ENCODE measurements at places on chromosomes 13 and 19.

DNA sequence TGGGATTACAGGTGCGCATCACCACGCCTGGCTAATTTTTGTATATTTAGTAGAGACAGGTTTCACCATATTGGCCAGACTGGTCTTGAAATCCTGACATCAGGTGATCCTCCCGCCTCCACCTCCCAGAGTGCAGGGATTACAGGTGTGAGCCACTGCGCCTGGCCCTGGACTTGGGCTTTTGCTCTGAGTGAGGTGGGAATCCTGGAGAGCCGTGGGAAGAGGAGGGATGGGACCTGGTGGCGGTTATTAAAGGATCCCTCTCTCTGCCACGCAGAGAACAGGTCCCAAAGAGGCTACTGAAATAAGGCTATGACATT, 1.7 kb upstream of the TLE5 start:
- DNase-seq: no peak

- DNase-seq: no peak
Observed at GRCh38 chr13:44786756-44787155, 202.5 kb downstream of the NUFIP1 start.

- no peak for DNase-seq
Observed at GRCh38 chr19:18289471-18290301, 8.3 kb upstream of the JUND start.

- DNase-seq: no peak
Observed at GRCh38 chr13:79427883-79428282, 21.8 kb upstream of the RBM26 start.

Measured in left renal pelvis (tissue), 4 donors.